Omental fat pad (tissue), 4 donors: ENCODE measurements at places on chromosomes 2 and 18. TPM values are rescaled to one million over a fixed set of nuclear protein-coding genes. Genes with fewer than 3 reads are reported as not detected.

- no peak for DNase-seq
Observed at GRCh38 chr2:112163541-112163981, 25.4 kb downstream of the FBLN7 start.

GRCh38 chr2:236672606-236673005 is 103.0 kb downstream of the ACKR3 start:
- DNase-seq, result no peak

Gene SPC25
- total RNA-seq, result not detected

DNA sequence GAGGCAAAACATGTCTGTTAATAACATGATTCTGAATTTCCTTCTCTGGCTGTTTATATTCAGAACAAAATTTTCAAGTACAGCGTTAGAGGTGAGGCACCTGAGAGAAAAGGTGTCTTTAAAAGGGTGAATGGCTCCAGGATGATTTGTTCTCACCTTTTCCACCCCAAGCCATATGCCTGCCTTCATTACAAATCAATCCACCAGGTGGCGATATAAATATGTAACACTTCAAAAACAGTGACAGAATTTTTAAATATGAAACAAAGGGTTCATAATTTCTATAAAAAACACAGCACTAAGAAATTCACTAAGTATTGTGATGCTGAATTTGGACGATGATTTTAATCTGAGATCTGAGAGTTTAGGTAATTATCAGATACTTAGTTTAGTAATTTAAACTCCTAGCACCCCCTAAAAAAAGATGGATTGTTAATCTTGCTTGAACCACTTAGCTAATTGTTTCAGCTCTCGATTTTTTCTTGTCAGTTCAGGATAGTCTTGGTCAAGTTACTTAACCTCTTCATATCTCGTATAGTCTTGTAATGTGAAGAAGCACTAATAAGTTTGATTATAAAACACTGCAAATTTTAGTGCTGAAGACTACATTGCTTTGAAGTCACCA is 528.8 kb downstream of the CPS1 start:
- no peak for DNase-seq

Gene CYS1
- 0.84 TPM for total RNA-seq

DNA sequence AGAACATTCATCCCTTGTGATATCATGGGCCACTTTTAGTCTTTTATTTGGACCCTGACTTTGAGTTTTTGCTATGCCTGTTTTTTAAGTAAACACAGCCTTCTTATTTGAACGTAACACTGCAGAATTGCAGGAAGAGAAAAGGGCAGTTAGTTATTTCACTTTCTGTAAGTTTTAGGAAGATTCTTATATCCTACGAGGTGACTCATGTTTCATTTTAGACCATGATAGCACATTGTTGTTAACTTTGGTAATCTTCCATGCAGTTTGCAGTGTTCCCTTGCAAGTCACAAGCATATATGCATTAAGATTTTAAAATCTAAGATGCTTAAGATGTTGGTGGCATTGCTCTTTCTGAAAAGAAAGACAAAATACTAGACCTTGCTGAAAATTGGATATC is 128.6 kb upstream of the EPC2 start:
- no peak for DNase-seq

- DNase-seq, result no peak
Observed at GRCh38 chr2:151891566-151892194, 63.5 kb upstream of the ARL5A start.

- no peak for DNase-seq
Observed at GRCh38 chr2:7226501-7226900, 309.3 kb downstream of the RNF144A start.
